ENCODE measurements at places on chromosomes 13 and 19.
A peak's percentile ranks its signal among the peaks of the same experiment; 100 is the strongest.

GRCh38 chr13:68927387-68928026 is 1180.1 kb upstream of the ATXN8OS start:
- DNase-seq, result peak; percentile 55

GRCh38 chr13:113460064-113460555 is 6.8 kb upstream of the ADPRHL1 start:
- no peak for DNase-seq

- DNase-seq, result no peak
Measured at GRCh38 chr19:42468273-42468796, 25.6 kb upstream of the CXCL17 start.

GRCh38 chr19:54792814-54793213 is 10.6 kb upstream of the KIR2DL4 start:
- DNase-seq, result no peak

GRCh38 chr13:49303533-49304252 is 56.0 kb downstream of the CDADC1 start:
- DNase-seq, result no peak

DNA sequence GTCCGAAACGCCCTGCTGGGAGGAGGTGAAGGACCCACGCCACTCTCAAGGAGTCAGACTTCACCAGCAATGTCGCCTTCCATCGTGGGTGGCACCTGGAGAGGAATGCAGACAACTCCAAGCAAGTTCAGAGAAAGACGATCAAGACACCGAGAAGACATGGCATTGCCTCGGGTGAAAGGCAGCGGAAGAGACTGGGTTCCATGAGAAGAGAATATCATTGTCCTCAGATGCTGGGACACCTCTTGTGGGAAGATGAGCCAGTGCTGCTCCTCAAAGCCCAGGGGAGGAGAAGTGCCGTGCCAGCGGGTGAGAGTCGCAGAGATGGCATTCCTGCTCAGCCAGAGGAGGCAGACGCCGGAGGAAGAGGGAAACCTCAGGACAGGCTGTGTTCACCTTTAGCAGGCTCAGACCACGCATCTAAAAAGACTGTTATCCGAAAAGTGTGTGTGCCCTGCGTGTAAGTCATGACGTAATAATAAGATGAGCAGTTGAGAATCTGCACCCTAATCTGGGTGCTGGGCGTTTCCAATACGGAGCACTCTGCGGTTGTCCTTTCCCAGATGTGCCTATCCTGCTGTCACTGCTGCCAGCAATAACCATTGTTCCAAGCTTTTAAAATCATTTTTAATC is 144.6 kb upstream of the SPACA7 start:
- no peak for DNase-seq

GRCh38 chr13:50123862-50124535 is 108.8 kb downstream of the KCNRG start:
- peak; percentile 92 for DNase-seq

GRCh38 chr13:32587811-32588170 is 1.5 kb downstream of the PDS5B start:
- no peak for DNase-seq

GRCh38 chr13:92436924-92437323 is 789.7 kb upstream of the GPC6 start:
- DNase-seq, result no peak

DNA sequence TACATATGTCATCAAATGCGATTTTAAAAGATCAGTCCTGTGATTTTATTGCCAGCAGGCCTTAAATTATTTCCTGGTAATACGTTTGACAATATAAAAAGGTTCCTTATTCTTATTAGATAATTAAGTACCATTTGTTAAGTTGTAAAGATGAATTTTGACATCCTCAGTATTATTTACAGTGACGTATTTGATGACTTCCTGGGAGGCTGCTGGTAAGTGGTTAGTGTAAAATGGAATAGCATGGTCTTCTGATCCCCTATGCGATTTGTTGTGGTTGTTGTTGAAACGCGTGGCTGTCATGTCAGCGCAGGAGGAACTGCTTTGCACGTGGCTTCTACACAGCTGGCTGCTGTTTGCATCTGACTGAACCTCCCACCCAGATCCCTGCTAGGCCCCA is 99.7 kb downstream of the DCLK1 start:
- no peak for DNase-seq

GRCh38 chr13:90142251-90142650 is 1205.2 kb upstream of the MIR17HG start:
- DNase-seq, result no peak

DNA sequence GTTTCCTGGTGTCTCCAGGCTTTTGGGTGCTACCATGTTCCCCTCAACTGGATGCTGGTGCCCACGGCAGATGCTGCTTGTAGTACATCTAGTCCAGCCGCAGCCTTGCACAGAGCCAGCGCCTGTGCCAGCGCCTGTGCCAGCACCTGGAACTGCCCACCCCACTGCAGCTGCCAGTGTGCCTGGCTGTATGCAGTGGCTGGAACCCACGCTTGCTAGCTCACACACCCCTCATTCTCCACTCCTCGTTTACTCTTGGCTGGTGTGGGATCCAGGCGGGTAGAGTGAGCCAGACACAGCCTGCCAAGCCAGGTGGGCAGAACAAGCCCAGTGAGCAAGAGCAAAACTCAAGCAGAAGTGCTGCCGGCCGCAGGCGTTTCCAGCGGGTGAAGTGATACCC is 428.6 kb downstream of the SLITRK1 start:
- DNase-seq, result no peak

GRCh38 chr13:43196750-43197370 is 173.5 kb downstream of the DNAJC15 start:
- no peak for DNase-seq

GRCh38 chr13:111382877-111383276 is 62.4 kb downstream of the TEX29 start:
- no peak for DNase-seq

- no peak for DNase-seq
Measured at GRCh38 chr13:110856942-110857835, 57.7 kb downstream of the ANKRD10 start.

- no peak for DNase-seq
Measured at GRCh38 chr19:1455002-1455335, 5.0 kb downstream of the APC2 start.

DNA sequence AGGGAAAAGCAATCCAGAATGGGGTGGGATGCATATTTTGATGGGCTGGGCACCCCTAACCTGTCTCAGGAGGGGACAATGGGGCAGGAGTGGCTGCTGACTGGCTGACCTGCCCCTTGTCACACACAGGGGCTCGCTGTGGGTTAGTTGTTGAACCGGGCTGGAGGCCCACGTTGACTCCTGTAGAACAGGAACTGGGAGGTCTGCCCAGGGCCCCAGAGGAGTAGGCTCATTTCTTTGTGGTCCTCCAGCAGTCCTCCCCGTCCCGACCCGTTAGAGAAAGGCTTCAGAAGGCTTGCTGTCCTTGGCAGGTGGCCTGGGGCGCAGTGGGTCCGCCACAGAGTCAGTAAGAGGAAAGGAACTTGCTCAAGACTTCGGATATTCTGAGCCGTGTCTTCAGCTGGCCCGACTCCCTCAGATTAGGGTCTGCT is 70.1 kb downstream of the COL4A1 start:
- no peak for DNase-seq

DNA sequence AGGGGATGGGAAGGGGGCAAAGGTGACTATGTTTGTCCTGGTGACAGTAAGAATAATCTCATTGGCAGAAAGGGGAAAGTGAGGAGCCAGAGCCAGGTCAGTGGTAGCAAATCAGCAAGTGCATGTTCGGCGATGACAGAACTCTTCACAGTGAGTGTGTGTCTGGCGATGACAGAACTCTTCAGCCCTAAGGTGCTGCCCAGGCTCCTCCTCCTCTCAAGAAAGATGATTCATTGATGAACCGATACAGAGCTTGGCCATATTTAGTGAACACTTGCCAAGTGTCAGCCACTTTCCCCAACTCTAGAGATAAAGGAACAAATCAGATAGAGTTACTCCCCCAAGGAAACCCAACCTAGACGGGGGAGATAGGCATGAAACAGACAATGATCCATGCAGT is 199.3 kb upstream of the UBL3 start:
- no peak for DNase-seq

- DNase-seq, result no peak
Measured at GRCh38 chr13:23941211-23941610, 43.9 kb upstream of the C1QTNF9B start.

Measured in retina (tissue), 1 donor.